Stimulated activated CD4-positive, alpha-beta T cell treated with anti-CD3 and anti-CD28 coated beads, Interleukin-4, amount 100 ng/mL, for 1 hour (primary cell): ENCODE measurements at places on chromosomes 3 and 15.
A peak's percentile ranks its signal among the peaks of the same experiment; 100 is the strongest.

GRCh38 chr15:60548101-60548500 lies 69.2 kb upstream of the ICE2 start:
- DNase-seq, result peak; percentile 33

DNA sequence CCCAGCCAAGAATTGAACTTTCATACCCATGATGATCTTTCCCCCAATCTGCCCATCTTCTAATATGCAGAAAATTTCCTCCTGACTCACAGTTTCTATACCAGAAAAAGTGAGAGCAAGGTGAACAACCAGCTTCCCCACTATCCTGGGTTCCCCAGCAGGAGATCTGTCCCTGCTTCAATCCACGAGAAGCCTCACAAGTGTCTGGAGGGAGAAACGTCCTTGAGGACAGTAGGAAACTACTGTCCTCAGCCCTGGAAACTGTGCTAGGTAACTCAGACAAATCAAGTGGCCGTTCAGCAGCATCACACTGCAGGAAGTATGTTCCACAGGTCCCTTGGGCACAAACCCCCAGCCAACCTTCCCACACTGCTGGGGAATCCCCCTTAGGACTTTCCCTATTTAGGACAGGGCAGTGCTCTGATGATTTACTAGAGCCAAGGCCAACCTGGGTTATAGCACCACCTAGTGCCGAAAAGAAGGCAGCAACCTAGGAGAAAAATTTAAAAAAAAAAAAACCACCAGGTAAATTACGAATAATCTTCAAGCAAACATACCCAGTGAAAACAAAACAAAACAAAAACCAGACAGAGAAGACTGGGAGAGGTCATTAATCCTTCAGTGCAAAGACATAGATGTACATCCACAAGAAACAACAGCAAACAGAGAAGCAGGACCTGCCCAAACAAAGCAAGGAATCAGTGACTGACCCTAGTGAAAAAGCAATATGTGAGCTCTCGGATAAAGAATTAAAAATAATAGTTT lies 36.0 kb downstream of the MORC1 start:
- peak; percentile 4 for DNase-seq

DNA sequence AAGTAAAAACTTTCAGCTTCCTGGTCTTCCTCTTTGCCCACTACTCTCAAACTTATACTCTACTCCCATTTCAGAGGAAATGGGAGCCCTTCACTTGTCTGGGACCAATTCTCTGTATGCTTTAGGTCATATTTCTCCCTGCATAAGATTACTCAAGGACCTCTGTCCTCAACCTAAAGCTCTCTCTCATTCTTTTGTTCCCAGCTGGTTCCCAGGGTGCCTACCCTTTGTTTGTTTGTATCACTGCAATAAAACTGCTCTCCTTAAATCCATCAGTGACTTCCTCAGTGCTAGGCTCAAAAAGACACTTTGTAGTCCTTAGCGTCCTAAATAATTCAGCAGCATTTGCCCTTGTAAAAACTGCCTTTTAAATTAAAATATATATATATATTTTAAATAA lies 2.9 kb downstream of the NGRN start:
- DNase-seq, result no peak

DNA sequence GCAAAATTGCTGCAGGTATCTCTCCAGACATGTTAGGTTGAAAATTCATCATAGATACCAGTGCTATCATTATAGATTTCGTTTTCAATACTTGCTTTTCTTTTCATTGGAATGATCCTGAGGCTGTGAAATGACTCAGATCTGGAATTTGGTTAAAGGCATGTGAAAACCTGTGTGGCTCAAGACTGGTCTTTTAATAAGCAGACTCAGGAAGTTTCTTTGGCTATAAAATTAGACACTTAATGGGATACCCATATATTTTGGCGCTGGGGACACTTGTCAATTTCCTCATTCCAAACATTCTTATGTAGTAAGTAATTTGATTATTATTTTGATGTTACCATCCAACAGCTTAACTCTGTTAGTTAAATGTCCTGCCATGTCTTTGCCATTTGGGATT lies 1041.1 kb upstream of the GBE1 start:
- DNase-seq, result no peak

DNA sequence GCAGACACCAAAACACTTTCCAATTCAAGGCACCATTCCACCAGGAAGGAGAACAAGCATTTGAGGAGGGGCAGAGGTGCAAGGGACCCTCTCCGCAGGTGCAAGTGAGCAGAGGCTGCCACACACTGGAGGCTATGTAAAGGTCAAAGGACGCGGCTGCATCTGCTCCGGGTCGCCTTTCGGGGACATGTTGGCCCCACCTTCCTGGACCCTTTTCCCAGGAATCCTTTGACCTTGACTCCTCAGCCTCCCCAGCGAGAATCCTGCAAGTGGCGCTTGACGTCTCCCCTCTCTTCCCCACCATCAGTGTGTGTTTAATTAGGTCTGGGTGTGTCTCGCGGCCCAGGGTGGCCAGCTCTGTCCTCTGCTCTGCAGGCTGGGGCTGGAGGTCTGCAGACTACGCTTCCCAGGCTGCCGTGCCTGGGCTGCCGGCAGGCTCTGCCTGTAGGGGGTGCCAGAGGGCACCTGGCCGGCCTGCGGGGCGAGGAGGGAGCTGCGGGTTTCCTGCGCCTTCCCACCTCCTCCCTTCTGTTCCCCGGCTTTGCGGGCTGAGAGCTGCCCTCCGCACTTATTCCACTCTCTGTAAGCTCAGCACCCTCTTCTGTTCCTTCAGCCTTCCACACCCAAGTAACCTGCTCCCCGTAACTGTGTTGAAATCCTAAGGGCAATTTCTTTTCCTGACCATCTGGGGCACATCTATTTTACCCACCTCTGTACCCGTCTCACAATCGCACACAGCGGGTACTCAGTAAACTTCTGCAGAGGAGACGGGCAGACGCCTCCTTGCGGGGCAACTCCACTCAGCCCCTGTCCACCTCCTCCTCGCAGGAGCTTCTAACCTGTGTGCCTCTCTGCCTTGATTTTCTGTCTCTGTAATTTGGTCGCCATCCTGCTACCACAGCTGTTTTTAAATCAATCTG lies 129.8 kb downstream of the NSMCE3 start:
- peak; percentile 58 for DNase-seq

- no peak for DNase-seq
These were observed 4.0 kb upstream of the ITGA11 start for GRCh38 chr15:68435966-68436365.

DNA sequence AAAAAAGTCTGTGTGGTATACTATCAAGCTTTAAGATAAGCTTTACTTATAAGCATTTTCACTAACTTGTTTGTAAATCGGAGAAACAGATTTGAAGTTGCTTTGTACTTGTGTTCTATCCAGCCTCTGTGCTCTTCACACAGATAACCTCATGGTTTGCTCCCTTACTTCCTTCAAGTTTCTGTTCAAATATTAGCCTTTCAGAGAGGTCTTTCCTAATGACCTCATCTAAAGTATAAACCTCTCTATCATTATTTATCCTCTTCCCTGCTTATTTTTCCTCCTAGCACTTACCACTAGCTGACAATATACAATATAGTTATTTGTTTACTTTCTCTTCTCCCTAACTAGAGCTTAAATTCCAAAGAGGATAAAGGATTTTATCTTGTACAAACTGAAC lies 180.0 kb downstream of the CBLB start:
- DNase-seq, result no peak

- peak; percentile 58 for DNase-seq
These were observed 394 bp downstream of the OSBPL10 start for GRCh38 chr3:31980530-31981205.

DNA sequence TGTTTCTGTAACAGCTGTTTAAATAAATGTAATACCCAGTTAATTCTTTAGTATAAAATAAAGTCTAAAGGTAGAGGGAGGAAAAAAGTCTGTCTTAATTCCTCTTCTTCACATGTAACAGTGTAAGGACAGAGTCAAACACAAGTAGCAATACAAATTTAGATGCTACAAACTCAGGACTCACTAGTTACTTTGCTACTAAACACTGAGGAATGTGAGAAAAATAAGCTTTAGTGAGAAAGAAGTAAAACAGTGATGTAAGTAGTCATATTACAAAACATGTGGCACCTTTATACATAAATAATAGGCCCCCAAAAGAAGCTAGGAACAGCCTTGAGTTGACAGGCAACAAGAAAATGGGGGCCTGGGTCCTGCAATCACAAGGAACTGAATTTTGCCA lies 113.0 kb downstream of the TBC1D5 start:
- DNase-seq, result no peak

DNA sequence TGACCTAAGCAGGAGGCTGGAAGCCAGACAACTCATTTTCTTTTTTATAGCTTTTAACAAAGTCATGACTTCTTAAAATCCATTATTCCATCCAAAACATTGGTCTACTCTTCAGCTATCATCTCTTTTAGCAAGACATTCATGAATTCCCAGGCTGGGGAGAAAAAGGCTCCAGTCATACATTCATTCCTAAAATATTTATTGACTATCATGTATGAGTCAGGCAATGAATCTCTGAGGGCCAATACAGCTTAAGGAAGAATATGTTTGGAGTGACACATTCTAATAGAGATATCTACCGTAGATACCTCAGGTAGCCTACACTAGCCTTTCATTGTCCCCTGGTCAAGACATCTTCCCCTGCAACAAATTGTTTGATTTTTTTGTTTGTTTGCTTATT lies 196.4 kb upstream of the NANOGP8 start:
- DNase-seq, result no peak

DNA sequence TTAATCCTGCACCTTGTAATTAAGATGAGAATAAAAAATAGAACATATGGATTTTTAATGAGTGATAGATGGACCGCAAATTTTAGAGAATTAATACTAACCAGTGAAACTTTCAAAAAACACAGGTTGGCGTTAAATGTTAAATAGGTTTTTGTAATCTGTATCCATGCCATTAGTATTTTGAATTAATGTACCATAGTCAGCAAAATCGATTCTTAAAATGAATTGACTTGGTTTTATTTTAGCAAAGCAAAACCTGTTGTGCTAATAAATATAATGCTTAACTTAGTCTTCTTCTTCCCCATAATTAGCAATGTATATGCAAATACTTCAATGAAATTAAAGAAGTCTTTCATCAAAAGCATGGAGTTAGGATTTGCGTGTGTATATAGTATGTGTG lies 63.1 kb downstream of the EPHA6 start:
- no peak for DNase-seq

- no peak for DNase-seq
These were observed 60.0 kb upstream of the IL12A start for GRCh38 chr3:159928666-159929065.

- no peak for DNase-seq
These were observed 170.3 kb upstream of the CCDC54 start for GRCh38 chr3:107206945-107207344.
